ENCODE measurements at places on chromosomes 3 and 15. TPM values are rescaled to one million over a fixed set of nuclear protein-coding genes. Genes with fewer than 3 reads are reported as not detected.

DNA sequence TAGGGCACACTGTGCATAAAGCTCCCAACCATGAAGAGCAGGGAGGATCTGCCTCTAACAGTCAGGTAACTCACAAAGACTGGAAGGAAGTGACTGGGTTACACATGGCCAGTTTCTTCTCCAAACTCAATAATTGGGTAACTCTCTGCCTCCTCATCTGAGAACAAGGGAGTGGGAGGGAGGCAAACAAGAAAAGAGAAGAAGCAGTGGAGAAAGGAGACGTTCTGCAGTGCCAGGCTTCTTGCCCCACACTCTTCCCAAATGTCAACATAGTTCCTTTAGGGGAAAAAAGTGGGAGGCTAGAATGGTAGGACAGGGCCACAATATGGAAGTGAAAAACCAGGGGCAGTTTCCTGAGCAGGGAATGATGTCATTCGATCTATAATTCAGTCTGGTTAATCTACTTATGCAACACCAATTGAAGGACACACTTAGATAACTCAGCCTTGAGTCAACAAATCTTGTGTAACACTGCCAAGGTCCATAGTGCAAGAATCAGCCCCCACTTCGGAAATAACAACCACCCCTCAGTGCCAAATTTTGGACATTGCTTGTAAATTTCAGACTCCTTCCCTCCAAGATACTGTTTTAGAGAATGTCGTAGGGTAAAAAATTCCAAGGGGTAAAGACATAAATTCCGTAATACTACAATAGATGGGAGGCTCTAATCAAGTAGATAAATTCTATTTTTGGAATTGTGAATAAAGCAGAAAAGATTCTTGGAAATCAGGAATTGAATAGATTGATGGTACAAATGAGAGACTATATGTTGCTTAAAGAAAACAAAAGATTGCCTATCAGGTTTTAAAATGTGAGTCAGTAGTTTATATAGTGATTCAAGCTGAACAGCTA, 143.0 kb downstream of the LPP start:
- no peak for DNase-seq

DNA sequence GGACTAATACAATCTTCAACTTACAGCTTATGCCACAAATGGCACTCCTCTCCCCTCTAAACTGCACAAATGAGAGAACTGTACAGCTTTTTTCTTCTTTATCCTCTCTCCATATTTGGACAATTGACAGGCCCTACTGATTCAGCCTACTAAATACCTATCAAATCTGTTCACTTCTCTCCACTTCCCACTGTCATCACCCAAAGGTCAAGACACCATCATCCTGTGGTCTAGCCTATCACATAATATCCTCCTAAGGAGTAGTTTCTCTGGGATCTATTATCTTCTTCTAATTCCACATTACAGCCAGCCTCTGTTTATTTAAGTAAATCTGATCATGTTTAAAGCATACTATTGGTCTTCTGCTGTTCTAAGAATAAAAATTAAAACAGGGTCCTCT, 33.0 kb upstream of the SLC12A8 start:
- no peak for DNase-seq

The SV2B gene
- total RNA-seq, result not detected

The LAMB2 gene
- 875 TPM for total RNA-seq

- DNase-seq, result no peak
Observed at GRCh38 chr3:10713656-10714055, 102.4 kb upstream of the SLC6A11 start.
